ENCODE measurements at places on chromosomes 16 and 17.

GRCh38 chr17:66426397-66427033 lies 124.1 kb downstream of the PRKCA start:
- peak; percentile 75 for DNase-seq

- DNase-seq = peak; percentile 15
Measured at GRCh38 chr16:22763437-22764080, 50.4 kb upstream of the HS3ST2 start.

DNA sequence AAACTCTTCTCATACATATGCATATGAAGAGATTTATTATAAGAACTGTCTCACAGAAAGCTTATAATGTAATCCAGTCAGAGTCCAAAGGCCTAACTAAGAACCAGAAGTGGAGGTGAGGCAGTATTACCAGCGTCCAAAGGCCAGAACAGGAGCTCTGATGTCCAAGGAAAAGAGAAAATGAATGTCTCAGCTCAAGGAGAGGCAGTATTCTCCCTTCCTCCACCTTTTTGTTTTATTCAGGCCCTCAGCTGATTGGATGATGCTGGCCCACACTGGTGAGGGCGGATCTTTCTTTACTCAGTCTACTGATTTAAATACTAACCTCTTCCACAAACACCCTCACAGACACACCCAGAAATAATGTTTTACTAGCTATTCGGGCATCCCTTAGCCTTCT lies 43.4 kb downstream of the FBXL20 start:
- no peak for DNase-seq

GRCh38 chr16:25966172-25967097 lies 274.7 kb downstream of the HS3ST4 start:
- DNase-seq = no peak

DNA sequence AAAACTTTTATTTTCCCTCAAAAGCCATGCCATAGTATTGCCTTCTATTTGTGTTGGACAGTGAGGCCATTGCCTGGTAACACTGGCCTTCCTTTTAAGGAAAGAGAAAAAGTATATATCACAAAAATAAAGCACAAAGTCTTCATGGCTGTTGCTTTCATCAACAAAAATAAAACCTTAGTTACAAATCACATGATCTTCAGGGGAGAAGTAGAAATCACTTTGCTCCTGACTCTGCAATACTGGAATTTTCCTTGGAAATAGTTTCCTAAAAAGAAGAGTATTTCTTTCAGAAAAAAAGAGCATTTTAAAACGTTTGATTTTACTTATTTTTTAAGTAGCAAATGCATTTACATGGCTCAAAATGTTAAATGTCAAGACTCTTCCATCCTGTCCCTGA lies 41.9 kb downstream of the FAM20A start:
- DNase-seq = no peak

DNA sequence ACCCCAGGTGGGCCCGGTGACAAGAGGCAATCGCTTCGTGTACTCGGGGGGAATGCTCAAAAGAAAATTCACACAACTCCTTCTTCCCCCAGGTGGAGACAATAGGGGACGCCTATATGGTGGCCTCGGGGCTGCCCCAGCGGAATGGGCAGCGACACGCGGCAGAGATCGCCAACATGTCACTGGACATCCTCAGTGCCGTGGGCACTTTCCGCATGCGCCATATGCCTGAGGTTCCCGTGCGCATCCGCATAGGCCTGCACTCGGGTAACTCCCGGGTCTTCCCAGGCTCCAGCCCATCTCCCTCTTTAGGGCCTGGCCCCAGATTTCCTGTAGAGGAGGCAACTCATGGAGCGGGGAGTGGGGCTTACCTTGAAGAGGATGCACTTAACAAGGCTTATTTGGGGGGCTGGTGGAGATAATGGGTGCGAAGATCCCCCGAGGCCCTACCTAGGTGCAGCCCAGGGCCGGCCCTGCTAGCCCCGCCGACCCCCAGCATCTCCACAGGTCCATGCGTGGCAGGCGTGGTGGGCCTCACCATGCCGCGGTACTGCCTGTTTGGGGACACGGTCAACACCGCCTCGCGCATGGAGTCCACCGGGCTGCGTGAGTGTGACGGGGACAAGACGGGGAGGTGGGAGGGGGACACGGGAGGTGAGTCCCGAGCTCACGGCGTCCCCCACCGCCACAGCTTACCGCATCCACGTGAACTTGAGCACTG lies 13.0 kb downstream of the GUCY2D start:
- DNase-seq = no peak

DNA sequence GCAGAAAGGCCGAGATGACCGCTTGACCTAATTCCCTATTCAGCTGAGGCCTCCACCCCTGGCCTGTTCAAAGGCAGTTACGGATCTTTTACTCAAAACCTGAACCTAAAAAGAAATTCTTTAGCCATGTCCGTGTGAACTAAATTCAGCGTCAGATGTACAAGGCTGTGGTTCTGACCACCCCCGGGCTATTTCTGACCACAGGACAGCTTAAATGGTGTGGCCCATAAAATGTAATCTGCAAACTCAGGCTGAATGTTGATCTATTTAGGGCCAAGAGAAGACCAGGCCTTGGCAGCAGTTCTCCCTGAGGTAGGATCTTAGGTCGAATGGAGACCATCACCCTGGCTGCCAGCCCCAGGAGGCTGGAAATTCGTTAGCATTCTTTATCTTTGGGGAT lies 485.5 kb downstream of the WWOX start:
- DNase-seq = no peak

DNA sequence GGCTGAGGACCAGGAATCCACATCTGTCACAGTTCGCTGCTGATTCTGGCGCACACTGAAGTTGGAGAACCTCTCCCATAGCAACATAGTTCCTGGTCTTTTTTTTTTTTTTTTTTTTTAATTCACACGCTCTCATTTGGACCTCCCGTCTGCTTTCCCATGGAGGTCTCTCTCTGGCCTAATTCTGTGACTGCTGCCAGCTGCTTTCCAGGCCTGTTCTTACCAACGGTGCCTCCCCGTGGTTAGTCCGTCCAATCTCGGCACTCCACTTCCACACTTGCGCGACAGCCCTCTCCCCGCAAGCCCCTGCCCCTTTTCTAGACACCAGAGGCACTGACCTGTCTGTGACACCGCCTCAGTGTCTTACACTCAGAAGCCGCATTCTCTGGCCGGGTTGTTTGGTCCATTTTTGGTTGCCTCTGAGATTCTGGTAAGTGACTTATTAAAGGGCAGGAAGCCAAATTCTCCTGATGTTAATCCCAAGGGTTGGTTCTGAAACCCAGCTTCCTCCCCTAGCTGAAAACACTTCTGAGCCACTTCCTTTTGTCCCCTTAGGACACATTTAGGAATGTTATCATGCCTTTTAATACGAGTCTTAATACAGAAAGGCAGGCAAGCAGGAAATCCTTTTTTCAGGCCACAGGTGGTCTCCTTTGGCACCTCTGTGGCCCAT lies 1.1 kb upstream of the AKTIP start:
- DNase-seq = peak; percentile 26

- peak; percentile 69 for DNase-seq
Measured at GRCh38 chr16:19583665-19584300, 28.3 kb downstream of the VPS35L start.

- no peak for DNase-seq
Measured at GRCh38 chr16:67707210-67707609, 11.9 kb downstream of the GFOD2 start.

GRCh38 chr16:53081032-53081424 lies 26.2 kb downstream of the CHD9 start:
- no peak for DNase-seq

GRCh38 chr16:4139968-4140367 lies 23.7 kb upstream of the ADCY9 start:
- DNase-seq = no peak

GRCh38 chr17:21163101-21163500 lies 36.3 kb downstream of the DHRS7B start:
- peak; percentile 2 for DNase-seq

DNA sequence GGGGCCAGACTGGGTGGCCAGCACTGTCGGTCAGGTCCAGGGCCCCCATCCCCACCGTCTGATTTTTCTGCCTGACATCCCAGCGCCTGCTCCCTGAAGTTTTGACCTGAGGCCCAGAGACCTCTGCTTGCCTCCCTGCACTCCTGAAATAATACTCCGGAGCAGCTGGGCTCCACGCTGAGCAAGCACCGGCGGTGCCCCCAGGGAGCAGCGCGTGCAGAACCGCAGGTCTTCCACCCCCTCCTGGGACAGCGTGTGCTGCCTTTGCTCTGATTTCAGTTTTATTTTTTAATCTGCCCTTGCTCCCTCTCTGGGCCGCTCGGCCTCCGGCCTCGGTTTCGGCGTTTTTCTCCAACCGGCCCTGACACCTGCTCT lies 132.4 kb upstream of the GSE1 start:
- no peak for DNase-seq

DNA sequence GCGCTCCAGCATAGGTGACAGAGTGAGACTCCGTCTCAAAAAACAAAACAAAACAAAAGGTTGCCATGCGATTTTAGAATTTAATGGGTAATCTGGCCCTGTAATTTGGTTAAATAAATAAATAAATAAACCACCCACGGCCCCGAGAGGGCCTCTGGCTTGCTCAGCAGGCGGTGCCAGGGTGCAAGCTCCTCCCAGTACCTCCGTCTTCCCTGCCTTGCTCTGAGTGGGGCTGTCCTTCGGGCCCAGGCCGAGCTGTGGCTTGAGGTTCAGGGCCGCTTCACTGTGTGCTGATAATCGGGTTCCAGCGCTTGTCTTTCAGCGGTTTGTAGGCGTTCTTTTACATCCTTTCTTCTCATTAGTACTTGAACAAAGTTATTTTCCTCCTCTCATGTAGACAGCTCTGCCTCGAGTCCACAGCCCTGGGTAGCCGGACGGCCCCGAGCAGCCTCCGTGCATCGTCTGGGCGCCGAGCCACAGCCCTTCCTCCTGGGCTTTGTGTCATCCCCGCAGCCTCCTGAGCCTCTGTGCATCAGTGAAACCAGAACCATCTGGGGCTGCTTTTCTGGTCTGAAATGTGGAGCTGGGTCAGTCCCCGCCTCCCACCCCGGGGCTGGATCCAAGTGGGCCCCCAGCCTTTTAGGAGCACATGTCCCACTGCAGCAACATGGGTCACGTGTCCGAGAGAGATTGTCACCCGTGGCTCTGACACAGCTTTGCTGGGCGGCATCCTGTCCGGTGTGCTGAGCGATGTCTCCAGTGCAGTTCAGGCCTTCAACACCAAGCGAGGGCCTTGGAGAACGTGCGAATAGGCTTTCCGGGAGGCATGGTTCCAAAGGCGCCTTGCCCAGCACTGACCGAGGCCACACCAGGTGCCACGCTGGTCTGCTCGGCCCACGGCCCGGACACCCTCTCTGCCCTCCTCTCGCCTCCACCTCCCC lies 157.4 kb upstream of the CHMP6 start:
- DNase-seq = no peak

GRCh38 chr16:11203111-11203623 lies 52.8 kb downstream of the SOCS1 start:
- DNase-seq = no peak

DNA sequence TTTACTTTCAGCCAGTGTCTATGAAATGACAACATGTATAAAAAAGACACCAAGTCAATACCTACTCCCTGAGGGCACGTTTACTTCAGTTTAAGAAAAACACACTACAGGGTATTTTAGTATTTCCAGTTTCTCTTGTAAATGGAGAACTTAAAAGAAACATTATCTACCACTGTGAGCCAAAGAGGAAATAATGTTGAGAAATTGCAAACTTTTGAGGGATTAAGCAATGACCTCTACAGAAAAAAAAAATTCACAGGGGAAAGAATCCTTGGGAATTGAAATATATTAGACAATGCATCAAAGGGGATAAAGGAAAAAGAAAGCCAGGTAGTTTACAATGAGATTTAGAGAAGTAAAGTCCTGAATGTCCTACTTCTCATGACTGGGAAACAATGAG lies 126.0 kb downstream of the KCNJ2 start:
- no peak for DNase-seq

DNA sequence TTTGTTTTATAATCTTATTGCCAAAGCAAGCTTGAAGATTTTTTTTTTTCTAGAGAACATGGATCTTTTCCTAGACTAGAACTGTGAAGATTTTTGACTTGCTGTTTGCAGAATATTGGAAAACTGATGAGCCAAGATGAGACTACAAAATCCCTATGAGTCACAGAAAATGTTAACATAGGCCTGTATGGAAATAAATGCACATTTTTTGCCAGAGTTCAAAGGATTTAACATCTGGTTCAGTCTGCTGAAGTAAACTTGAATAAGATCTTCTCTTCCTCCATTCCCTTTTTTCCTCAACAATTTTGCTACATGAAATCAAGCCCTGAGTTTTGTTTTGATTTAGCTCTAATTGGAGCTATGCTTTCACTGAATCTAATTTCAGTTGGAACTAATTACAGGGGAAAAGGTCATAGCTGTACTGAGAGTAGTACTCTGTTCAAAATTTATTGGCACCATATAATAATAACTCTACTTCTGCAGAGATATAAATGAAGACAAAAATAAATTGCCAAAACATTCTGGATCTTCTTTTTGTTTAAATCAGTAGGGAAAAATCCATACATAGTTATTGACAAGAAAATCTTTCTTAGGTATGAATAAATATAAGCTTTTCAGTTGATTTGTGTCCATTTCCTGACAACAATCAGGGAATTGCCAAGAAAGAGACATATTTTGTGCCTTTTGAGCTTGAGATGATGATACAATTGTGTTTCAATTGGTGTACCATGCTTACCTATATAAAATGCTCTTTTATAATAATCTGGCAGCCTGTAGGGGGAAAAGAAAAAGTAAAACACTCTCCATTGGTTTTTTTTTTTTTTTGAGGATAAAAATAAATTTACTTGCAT lies 387.5 kb upstream of the GOT2 start:
- no peak for DNase-seq

DNA sequence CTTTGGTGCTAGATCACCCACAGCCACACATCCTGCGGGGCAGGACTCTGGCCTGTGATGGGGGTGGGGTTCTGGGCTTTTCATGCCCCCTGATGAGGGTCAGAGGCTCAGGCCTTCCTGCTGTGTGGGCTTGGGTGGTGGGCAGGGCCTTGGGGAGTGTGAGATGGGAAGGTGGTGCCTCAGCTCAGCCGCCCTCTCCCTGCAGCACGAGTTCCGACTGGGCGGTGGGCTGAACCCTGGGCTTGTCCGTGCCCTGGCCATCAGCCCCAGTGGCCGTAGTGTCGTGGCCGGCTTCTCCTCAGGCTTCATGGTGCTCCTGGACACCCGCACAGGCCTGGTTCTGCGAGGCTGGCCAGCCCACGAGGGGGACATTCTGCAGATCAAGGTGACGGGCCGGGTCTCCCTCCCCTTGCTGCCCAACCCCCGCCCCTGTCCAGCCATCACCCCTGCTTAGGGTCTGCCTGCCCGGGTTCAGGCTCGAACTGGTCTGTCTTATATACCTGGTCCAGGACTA lies 6.8 kb upstream of the SERPINF2 start:
- DNase-seq = no peak

GRCh38 chr17:1286379-1287106 lies 7.1 kb downstream of the TRARG1 start:
- DNase-seq = no peak

DNA sequence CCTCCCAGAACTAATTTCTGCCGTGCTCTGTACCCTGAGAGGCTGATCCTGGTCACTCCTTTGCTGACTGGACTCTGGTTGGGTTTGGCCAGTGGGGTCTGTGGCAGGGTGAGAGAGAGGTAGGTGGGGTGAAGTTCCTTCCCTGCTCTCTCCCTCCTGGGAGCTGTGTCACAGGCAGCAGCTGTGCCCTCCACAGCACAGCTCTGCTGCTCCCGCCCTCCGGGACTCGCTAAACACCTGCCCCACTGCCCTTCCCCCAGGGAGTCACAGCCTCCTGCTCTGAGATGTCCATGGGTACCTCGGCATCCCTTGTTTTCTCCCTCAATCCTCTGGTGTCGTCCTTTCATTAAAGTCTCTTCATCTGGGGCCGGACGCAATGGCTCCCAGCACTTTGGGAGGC lies 66.4 kb downstream of the SRCIN1 start:
- no peak for DNase-seq

- DNase-seq = no peak
Measured at GRCh38 chr16:68668266-68668665, 23.2 kb downstream of the CDH3 start.

GRCh38 chr17:48174833-48175523 lies 67.4 kb downstream of the SNX11 start:
- no peak for DNase-seq
